ENCODE measurements at places on chromosomes 2 and 18.

DNA sequence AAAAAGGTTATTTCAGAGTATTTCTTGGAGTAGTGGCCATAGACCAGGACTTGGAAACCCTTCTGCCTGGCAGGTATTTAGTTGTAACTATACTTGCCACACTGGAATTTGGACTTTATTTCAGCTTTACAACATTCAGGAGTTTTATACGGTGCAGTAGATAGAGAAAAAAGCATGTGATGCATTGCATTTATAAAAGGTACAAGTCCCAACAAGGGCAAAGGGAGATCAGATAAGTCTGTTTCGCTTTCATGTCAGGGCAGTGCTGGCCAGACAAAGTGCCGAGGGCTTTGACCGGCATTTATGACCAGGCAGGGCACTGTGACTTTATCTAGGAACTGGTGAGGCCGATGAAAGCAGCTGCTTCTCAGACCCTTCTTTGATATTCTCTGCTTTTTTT lies 145.4 kb downstream of the RTN4 start:
- DNase-seq: no peak

GRCh38 chr2:181411105-181411849 lies 45.9 kb upstream of the ITGA4 start:
- no peak for DNase-seq

- DNase-seq: no peak
Measured at GRCh38 chr2:105604938-105605337, 139.8 kb upstream of the NCK2 start.

- no peak for DNase-seq
Measured at GRCh38 chr18:26386002-26386401, 159.8 kb downstream of the TAF4B start.

DNA sequence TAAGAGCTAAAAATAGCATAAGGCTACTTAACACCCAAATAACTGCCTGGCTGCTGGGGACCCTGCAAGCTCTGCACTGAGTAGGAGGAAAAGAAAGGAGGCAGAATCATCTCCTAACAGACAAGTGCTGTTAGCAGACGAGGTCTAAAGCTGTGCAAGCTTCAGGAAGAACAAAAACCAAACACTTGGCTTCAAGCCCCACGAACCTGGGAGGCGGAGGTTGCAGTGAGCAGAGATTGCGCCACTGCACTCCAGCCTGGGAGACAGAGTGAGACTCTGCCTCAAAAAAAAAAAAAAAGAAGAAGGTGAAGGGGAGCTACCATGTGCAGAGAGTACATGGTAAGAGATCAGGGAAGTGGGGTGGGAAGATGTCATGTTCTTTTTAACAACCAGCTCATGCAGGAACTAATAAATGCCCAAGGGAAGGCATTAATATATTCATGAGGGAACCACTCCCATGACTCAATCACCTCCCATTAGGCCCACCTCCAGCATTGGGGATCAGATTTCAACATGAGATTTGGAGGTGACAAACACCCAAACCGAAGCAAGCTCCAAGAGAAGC lies 28.8 kb upstream of the INO80C start:
- DNase-seq: no peak

GRCh38 chr2:187552828-187553681 lies 1.2 kb downstream of the TFPI start:
- DNase-seq: no peak

- peak; percentile 21 for DNase-seq
Measured at GRCh38 chr2:55518841-55519165, 715 bp upstream of the CFAP36 start.

DNA sequence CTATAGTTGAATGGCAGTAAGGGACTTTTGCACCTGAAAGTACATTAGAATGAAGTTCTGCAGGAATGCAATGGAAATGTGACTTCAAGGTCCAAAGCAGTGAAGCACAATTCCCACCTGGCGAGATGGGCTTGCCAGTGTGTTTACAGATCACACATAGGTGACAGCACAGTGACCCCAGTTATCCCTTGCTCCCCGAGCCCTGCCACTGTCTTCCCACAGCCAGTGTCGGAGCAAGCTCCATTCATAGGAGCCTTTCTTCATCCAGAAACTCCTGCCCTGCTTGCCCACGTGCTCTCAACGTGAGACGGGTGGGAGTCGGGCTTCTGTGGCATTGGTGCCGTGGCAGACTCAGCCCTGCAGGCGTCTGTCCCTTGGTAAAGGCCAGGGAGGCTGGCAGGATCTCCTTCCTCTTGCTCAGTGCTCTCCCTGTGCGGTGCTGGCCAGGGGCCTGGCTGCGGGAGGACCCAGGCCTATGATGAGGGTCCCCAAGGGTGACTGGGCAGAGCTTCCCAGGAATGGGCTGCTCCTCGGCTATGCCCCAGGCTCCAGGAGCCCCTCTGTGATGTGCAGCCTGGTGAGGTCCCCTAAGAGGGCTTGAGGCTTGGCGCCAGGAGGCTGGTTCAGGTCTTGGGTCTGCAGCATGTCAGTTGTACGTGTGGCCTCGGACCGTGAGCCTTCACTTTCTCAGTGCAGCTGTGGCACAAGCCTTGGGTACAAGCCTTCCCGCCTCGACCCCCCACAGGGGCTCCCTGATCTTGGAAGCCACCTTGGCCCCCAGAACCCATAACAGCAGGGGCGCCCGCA lies 40.2 kb downstream of the SNED1 start:
- DNase-seq: no peak

DNA sequence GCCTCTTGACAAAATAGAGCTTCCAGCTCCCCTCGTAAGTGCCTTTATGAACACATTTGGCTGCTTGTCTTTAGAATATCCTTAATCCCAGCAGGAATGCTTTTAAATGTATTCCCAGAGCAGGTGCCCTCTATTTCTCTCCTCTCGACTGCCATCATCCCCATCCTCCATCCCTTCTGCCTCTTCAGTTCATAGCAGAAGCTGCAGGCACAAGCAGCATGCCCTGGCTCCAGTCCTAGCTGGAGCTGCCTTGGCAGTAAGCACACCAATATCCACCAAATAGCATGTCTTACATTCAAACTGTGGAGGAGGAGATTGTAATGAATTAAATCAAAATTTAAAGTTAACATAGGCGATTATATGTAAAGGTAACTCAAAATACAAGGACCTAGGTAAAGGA lies 891.3 kb upstream of the SLC39A10 start:
- no peak for DNase-seq

GRCh38 chr2:240060977-240061591 lies 7.8 kb upstream of the OR6B3 start:
- no peak for DNase-seq

DNA sequence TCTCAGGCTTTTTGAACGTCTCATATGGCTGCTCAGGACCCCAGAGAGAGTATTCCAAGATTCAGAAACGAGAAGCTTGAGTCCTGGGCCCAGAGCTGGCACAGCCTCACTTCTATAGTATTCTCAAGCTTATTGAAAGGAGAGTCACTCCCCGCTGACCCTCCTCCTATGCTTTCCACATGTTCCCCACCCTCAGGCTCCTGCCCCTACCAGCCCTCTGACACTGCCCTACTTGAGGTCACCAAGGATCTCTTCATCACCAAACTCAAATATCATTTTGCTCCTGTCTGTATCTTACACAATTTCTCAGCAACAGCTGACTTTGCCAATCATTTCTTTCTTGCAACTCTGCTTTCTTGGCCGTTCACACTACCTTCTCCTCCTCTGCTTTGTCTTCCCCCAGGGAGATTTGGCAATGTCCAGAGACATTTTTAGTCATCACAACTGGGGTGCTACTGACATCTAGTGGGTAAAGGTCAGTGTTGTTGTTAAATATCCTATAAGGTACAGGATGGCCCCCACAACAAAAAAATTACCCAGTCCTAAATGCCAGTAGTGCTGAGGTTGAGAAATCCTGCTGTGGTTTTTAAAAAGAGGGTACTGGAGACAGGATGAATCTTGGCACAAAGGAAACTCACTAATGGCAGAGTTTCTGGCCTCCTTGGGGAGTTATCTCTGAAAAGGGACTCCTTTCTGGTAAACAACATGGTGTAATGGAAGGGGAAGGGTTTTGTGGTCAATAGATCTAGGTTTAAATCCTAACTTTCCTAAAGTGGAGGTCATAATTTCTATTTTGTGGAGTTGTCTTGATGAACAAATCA lies 26.9 kb upstream of the INSIG2 start:
- no peak for DNase-seq

DNA sequence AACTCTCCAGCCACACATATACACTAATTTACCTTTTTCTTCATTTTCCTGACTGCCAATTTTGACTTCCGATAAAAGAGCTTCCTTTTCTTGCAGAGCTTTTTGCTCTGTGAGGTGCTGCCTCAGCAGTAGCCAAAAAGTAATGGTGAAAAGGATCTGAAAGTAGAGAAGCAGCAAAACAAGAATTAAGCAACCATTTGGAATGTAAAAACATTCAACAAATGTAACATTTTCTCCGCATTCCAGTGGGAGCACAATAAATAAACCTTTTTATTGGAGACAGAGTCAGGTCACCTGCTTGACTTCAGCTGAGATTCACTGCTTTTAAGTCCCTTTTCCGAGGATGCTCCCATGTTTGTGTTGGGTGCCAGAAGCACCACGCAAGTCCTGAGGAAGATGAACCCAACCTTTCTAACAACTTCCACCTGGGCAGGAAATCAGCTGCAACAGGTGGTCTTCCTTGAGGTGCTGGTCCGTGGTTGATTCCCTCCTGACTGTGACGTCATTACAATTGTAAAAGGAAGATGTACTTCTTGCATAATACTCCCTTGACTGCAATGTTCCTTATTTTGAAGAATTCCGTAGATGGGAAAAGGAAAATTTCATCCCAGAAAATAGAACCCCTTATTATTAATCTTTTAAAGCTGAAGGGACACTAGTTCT lies 265.5 kb downstream of the NAPG start:
- no peak for DNase-seq

DNA sequence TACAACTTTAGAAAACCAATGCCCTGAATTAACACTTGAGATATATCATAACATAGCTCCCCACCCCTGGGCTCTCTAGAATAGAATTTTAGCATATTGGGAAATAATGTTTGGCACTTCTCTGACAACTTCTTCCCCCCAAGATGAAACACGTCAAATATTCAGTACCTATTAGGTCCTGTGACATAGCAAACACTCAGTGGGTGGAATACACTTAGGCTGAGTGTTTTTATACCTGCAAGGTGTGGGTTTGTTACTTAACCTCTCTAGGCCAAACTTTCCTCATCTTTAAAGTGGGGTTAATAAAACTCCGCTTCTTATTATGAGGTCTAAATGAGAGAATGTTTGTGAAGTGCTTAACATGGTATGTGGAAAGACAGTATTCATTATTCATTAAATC lies 56.1 kb downstream of the LAMA3 start:
- no peak for DNase-seq

DNA sequence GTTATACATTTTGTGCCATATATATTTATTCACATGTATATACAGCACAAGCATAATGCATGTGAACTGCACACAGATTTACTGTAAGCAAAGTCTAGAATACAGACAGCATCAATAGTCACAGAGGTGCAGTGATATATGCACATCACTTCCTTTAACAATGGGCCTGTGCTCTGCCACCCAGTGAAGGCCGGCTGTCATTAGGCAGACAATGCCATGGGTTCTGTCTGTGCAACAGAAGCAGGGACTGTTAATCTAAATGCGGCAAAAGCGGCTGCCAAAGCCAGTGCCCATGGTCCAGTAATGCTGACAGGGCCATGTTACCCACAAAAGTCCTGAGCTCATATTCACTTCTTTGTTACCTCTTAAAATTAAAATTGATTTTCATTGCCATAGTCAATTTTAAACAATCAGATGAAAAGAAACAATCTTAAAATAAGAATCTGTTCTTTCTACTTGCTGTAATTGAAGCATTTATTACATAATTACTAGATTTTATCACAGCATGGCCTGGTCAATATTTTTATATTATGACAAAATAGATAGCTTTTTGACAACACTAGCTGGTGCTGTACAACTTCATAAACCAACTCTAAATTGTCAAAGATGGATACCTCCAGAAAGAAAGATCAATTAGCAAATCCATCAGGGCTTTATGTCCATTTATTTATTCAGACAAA lies 232.0 kb downstream of the STK39 start:
- no peak for DNase-seq

DNA sequence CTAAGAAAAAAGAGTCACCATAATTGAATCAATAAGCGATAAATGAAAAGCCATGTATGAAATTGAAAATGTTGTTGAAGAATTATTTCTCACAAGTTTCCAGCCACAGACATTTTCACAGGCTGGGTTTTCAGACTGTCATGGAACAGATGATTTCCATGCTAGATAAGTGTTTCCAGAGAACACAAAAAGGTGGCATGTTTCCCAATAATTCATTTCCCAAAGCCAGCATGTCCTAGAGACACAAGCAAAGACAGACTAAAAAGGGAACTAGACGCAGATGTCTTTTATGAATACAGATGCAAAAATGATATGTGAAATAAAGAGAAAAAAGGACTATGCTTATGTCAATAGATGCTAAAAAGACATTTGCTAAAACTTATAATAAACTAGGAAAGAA lies 255.1 kb downstream of the EIPR1 start:
- DNase-seq: no peak

DNA sequence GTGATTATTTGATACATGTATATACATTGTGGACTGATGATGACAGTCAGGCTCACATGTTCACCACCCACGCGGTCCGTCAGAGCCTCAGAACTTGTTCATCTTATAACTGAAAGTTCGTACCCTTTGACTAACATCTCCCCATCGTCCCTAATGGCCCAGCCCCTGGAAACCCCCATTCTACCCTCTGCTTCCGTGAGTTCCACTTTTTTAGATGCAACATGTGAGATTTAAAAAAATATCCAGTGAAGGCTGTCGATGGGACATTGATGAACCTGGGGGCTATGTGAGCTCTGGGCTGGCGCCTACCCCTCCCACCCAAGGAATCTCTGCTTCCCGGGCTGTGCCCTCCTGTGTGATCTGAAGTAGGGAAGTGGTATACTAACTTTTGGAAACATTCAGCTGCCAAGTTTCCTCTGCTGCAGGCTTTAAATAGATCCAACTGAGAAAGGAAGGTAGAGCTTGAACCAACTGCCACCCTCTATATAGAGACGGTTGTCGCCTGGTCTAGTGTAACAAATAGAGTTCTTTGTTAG lies 163.8 kb downstream of the FAM210A start:
- DNase-seq: peak; percentile 56

- DNase-seq: no peak
Measured at GRCh38 chr2:12834239-12834638, 117.5 kb downstream of the TRIB2 start.

Measured in GM12891 (cell line).